ENCODE measurements at places on chromosomes 12 and 14.

DNA sequence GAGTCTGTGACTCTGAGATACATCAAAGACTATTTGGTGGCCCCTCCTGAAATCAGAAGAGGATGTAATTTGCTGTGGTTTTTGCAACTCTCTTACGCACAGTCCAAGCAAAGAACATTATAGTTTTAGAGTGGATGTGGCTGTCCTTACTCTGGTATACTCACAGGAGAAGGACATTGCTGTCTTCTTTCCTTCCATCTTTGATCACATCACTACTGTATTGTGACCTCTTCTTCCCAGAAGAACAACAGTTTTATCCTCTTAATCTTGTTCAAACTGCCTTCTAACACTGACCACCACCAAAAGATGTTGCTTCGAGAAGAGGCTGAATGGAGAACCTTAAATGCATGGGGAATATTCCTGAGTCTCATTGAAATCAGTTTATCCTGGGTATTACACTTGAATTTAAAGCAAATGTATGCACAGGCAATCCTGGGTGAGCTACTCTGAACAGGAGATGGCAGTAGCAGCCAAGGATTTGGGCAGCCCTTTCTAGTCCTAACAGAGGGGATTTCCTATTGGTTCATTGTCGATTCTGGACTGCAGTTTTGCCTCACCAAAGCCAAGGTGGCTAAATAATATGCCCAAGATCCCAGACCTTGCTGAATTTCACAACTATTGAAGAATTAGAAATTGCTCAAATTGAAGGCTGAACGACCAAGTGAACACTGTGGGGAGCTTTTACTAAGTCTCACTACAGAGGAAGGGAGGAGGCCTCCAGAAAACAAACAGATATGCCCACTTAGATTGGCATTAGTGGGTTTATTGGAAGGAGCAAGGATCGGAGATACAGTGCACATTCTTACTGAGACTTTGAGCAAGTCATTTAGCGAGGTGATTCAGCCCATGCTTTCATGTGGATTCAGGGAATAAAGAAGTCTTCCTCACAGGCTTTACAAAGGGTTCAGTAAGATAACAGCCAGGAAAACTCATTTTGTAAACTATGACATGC, 282.8 kb downstream of the PAWR start:
- DNase-seq = no peak

GRCh38 chr14:88270776-88271175, 52.3 kb downstream of the KCNK10 start:
- no peak for DNase-seq

- no peak for DNase-seq
Measured at GRCh38 chr12:46831335-46832129, 5.7 kb upstream of the SLC38A4 start.

- DNase-seq = no peak
Measured at GRCh38 chr12:26768611-26769603, 64.1 kb downstream of the ITPR2 start.

GRCh38 chr12:11623382-11623781, 26.1 kb upstream of the ETV6 start:
- no peak for DNase-seq

GRCh38 chr12:32478858-32479725, 79.7 kb downstream of the FGD4 start:
- DNase-seq = no peak

Measured in stimulated activated CD4-positive, alpha-beta T cell treated with anti-CD3 and anti-CD28 coated beads, Interleukin-12 subunit alpha, Interleukin-12 subunit beta, amount 100 ng/mL, for 24 hours (primary cell).